ENCODE measurements at places on chromosomes 2 and 18.

GRCh38 chr18:62710417-62710816 is 4.9 kb upstream of the PHLPP1 start:
- DNase-seq: peak; percentile 87

- DNase-seq: no peak
These were observed 122.5 kb downstream of the ARHGAP15 start for GRCh38 chr2:143251681-143252080.

DNA sequence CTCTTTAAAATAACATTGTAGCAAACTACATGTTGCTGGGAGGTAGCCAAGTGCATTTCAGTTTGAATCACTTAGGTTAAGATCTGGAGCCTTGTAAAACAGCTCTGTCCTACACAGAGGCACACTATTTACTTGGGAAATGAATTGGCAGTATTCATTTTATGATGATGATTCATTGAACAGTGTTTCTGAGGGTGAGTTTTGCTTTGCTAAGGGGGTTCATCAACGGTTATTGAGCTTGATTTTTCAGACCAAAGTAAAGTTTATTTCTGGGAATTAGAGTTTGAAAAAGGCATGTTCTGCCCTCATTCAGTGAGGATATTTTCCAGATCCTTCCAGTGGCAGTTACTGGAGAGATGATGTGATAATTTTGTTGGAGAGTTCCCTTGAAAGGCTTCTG is 55.6 kb downstream of the CCDC85A start:
- no peak for DNase-seq

GRCh38 chr2:188865681-188866080 is 108.5 kb upstream of the COL3A1 start:
- DNase-seq: no peak

- no peak for DNase-seq
These were observed 587.5 kb downstream of the XIRP2 start for GRCh38 chr2:167475791-167476190.

DNA sequence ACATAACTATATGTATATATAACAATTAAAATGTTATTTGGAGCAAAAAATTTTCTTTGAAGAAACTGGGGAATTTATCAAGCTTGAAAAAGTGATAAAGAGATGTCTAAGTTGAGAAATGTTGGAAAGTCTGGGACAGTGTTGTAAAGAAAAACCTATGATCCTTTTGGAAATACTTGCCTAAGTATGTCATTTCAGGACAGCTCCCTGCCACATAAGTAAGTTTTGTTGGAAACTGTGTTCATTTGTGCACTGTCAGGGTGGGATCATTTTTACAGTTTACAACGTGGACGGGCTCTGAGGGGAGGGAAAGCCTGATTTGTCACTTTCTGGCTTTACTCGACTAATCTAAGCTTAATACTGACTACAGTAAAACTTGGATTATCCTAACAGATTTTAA is 10.4 kb upstream of the COL3A1 start:
- no peak for DNase-seq
